ENCODE measurements at places on chromosomes 12 and 14. TPM values are rescaled to one million over a fixed set of nuclear protein-coding genes. Genes with fewer than 3 reads are reported as not detected.

Gene SNAPC1
- total RNA-seq: 5.2 TPM

Gene GXYLT1
- total RNA-seq: 4.7 TPM

Gene PMCH
- total RNA-seq: 0.16 TPM

Gene PNMA1
- 13.7 TPM for total RNA-seq

Gene SLCO1A2
- total RNA-seq: not detected

Gene CLEC1A
- not detected for total RNA-seq

Gene SP7
- total RNA-seq: not detected

Data from bronchial smooth muscle cell (primary cell).